CD8-positive, alpha-beta memory T cell (primary cell): ENCODE measurements at places on chromosomes 5 and 9.

- DNase-seq, result no peak
Observed at GRCh38 chr5:160720822-160721221, 131.2 kb downstream of the ATP10B start.

- no peak for DNase-seq
Observed at GRCh38 chr5:139925216-139925562, 117.9 kb downstream of the NRG2 start.

DNA sequence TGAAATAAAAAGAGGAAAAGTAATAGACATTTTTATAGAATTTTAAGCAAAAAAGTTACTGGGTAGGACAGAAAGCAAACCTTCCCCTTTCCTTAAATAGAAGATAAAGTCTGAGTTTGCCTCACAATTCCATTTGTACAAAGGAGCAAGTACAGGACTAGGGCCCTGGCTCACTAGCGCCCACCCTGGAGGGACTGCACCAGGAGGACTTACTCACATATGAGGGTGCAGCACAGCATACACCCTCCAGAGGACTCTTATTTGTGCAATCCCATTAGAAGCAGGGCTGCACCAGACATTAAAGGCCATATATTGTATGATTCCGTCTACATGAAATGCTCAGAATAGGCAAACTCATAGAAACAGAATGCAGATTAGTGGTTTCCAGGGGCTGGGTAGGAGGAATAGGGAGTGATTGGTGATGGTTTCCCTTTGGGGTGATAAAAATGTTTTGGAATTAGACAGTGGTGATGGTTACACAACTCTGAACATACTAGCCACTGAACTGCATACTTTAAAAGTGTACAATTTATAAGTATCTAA, 4.5 kb downstream of the REEP5 start:
- no peak for DNase-seq

- DNase-seq, result no peak
Observed at GRCh38 chr9:130466537-130467217, 21.9 kb downstream of the ASS1 start.

- DNase-seq, result no peak
Observed at GRCh38 chr5:95864944-95865504, 42.5 kb upstream of the GLRX start.

GRCh38 chr5:38018016-38018415, 178.2 kb upstream of the GDNF start:
- no peak for DNase-seq
